HuH-7 (cell line): ENCODE measurements at places on chromosomes 3 and 15.
A peak's percentile ranks its signal among the peaks of the same experiment; 100 is the strongest.

- no peak for DNase-seq
Measured at GRCh38 chr3:32276279-32276841, 37.9 kb downstream of the CMTM8 start.

- no peak for DNase-seq
Measured at GRCh38 chr3:152271501-152272236, 2.9 kb downstream of the MBNL1 start.

- no peak for DNase-seq
Measured at GRCh38 chr3:193489949-193490348, 64.7 kb downstream of the ATP13A4 start.

GRCh38 chr3:135169651-135170050 is 374.6 kb downstream of the EPHB1 start:
- no peak for DNase-seq

- DNase-seq: no peak
Measured at GRCh38 chr3:38829404-38829803, 13.4 kb upstream of the SCN10A start.

GRCh38 chr3:150216866-150217600 is 191.1 kb upstream of the TSC22D2 start:
- no peak for DNase-seq

- DNase-seq: no peak
Measured at GRCh38 chr3:66493458-66494099, 7.2 kb downstream of the LRIG1 start.

GRCh38 chr15:39270934-39271333 is 309.9 kb upstream of the THBS1 start:
- DNase-seq: no peak

- no peak for DNase-seq
Measured at GRCh38 chr3:43249405-43249804, 36.9 kb upstream of the SNRK start.

- no peak for DNase-seq
Measured at GRCh38 chr3:149479621-149480325, 5.3 kb downstream of the TM4SF4 start.

GRCh38 chr3:136783708-136784191 is 31.6 kb upstream of the STAG1 start:
- no peak for DNase-seq

DNA sequence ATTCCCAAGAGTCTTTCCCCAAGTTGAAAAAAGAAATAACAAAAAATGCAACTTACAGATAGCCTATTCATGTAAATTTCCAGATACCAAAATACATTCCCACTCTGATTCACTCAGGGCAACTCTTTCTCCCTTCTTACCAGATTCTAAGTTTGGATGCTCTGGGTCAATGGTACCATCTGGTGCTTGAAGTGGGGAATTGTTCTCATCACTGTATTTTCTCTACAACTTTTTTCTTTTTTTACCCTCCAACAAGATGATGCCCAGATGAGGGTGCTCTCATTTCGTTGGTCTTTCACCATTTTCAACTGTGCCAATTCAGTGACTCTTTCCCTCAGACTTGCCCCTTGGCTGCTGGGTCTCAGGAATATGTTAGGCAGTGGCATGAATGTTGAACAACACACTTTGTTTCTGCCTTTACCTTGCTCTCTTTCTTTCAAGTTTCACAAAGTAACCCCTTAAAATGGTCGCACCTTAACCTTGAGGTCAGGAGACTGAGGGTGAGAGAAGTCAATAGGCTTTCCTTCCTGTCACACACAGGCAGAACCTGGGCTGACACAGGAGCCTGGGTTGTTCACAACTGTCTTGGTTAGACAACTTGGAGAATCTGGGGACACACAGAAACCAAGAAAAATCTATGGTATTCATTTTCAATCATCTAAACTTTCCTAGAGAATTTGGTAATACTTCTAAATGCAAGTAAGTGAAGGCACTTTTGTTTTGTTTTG is 330.7 kb upstream of the SLCO3A1 start:
- DNase-seq: no peak

DNA sequence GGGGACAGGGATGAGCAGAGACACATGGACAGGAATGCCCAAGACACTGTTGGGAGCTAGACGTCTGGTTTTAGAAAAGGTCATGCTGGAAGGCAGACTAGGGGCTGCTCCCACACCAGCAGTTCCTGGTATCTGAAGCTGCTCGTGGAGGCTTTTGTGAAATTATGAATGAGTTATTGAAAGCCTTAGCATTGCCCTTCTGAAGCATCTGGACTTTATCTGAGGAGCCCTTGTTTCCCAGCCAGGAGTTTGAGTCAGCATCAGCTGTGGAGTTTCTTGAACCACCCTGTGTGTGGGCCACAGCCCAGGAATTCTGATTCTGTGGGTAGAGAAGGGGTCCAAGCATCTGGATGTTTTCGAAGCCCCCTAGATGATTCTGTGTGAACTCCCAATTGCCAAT is 258.7 kb downstream of the SLCO3A1 start:
- DNase-seq: no peak

DNA sequence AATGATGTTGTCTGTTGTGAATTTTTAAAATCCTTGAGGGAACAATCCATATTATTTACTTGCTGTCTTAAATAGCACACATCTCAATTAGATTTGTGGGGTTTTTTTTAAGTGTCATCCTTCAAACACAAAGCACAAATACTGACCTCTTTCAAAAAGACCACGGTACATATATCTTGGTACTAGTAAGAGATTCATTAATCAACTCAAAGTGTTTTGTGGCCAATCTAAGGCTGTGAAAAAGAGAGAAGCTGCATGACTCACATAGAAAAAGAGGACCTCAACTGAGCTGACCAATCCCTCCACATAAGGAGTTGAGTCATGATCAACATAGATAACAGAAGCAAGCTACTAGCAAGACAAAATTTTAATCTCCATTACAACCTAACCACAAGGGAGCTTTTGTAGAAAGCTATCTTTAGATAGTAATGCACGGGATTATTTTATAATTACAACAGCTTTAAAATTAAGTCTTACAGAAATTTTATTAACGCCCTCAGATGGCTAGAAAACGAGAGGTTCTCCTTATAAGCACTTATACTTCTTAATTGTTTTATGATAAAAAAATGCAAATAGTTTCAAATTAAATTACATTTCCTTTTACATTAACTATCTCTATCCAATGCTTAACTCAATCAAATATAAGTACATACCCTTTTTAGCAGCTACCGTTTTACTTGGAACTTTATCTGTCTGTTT is 60.5 kb downstream of the TOP2B start:
- DNase-seq: no peak

GRCh38 chr3:78825118-78825857 is 942.5 kb downstream of the ROBO1 start:
- DNase-seq: no peak

GRCh38 chr15:88301311-88301710 is 44.8 kb upstream of the NTRK3 start:
- no peak for DNase-seq

GRCh38 chr3:177193688-177194268 is 3.5 kb downstream of the TBL1XR1 start:
- no peak for DNase-seq

GRCh38 chr3:159788291-159788690 is 200.3 kb upstream of the IL12A start:
- DNase-seq: no peak

GRCh38 chr3:122403489-122403888 is 12.4 kb downstream of the WDR5B start:
- DNase-seq: no peak

- no peak for DNase-seq
Measured at GRCh38 chr3:24682141-24682547, 187.5 kb upstream of the THRB start.

- DNase-seq: no peak
Measured at GRCh38 chr15:89613031-89613430, 37.8 kb downstream of the TICRR start.

- DNase-seq: no peak
Measured at GRCh38 chr3:16182183-16182582, 7.7 kb downstream of the GALNT15 start.

GRCh38 chr3:15541371-15541770 is 19.9 kb upstream of the COLQ start:
- DNase-seq: no peak

GRCh38 chr3:64501298-64501906 is 186.4 kb downstream of the ADAMTS9 start:
- peak; percentile 30 for DNase-seq

- no peak for DNase-seq
Measured at GRCh38 chr3:129585949-129586657, 20.4 kb downstream of the PLXND1 start.

DNA sequence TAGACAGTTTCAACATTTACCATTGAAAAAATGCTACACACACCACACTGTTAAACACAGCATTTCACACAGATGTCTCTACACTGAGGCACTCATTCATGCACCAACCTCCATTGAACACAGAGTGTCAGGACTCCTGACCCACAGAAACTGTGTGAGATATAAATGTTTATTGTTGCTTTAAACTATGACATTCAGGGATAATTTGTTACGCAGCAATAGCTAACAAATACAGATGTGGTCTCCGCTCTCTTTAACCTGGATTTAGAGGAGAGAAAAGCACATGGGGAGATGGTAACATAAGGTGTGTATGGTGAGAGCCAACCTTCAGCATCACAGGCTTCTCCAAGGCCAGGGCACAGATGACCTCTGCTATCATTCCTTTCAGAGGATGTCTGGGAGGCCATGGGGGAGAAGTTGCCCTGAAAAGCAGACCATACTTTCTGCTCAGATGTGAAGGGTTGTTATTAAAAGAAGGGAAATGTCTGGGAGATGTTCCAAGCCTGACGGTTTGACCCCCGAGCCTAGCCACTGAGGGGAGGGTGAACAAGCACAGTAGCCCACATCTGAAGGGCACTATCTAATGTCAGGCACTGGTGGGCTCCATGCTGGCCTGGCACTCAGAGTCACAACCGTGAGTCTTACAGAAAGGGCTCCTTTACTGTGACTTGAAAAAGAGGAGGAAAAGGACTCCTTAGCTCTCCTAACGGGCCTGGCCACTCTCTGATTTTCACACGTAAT is 284.5 kb upstream of the TLE3 start:
- no peak for DNase-seq

GRCh38 chr3:126070146-126070545 is 13.8 kb downstream of the SLC41A3 start:
- no peak for DNase-seq

DNA sequence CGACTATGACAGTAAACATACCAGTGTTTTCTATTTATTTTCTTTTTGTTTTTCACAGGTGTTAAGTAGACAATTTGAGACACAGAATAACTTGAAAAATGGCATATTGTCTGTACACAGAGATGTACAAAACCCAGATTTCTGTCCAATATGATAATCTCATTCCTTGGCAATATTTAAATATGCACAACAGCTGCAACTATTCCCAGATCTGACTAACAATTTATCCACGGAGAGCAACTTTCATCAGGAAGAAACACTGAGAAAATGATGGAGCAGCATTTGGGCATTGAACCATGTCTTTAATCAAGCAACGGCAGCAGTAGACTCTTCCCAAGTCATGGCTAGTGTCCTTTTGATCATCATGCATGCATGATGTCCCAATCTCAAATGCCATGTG is 452.6 kb downstream of the ZPLD1 start:
- no peak for DNase-seq

- DNase-seq: no peak
Measured at GRCh38 chr3:132669256-132669777, 9.2 kb downstream of the UBA5 start.

DNA sequence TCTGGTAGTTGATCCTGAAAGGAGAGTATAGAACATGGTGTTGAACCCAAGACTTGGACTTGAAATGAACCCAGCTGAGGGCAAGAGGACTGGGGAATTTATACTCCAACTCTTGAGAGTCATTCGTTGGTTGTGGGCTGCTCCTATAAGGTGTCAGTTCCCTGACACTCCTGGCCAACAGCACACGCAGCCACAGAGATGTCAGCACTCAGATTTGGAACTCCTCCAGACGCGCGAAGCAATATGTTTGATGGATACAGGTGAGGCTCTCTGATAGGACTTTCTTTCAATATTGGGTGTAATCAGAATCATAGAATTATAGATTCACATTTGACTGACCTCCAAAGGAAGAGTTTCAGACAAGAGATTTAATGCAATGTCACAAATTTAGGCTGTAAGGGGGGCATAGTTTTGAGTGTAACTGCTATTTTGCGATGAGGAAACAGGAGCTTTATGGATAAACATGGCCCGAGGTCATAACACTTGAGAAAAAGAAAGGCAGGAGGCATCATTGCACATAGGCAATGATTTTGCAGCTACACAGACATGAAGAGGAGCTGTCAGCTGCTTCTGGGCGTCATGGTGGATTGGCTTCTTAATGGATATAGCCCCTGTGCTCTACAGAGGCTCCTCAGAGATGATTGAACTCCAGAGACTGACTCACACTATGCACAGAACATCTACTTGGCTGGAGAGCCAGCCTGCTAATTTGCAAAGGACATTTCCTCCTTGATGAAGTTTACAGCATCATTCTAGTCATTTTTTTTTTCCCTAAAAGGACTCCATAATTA is 569.2 kb upstream of the RGMA start:
- no peak for DNase-seq

DNA sequence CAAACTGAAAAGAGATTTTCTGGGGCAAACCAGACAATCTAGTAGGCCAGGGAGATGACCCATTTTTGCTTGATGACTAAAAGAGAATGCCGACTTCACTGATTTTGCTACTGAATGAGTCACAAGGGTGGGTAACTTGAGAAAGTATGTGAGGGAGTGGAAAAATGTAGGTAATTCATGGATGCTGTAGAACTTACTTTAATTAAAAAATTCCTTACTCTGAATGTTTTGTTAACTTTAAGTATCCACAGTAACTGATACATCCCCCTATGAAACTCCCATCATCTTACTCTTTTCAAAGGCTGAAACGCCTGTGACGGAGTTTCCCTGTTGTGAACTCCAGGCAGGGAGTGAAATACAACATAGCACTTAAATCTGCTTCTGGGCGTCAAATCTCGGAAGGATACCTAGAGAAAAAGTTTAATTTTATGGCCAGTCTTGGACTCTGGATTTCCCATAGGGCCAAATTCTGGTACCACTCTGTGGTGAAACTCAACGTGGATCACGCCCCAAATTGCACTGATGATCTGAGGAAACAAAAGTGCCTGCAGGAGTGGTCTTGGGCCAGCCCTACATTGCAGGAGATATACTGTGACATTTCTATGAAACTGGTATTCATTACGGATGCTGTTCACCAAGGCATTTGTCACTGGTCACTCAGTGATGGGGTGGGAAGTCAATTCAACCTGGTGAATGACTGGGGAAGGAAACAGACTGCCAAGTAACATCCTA is 24.0 kb downstream of the GOLIM4 start:
- no peak for DNase-seq

DNA sequence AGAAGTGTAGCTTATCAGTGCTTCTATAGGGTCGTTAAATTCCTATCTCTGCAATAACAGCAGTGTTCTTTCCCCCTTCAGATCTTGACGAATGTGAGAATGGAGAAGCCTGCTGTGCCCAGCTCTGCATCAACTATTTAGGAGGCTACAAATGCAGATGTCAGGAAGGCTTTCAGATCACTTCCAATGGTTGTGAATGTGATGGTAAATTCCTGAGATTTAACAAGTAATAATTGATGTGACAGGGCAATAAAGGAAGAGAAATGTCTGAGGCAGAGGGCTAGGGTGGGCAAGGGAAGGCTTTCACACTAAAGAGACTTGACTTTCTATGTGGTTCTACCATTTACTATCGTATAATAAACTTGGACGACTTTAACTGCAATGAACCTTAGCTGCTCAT is 711.7 kb upstream of the GOLIM4 start:
- no peak for DNase-seq

- no peak for DNase-seq
Measured at GRCh38 chr3:99474776-99475175, 163.6 kb upstream of the COL8A1 start.

- no peak for DNase-seq
Measured at GRCh38 chr15:43985976-43986680, 159.3 kb downstream of the WDR76 start.

GRCh38 chr3:12970684-12971083 is 102.5 kb downstream of the IQSEC1 start:
- DNase-seq: no peak
